Astrocyte of the spinal cord (primary cell): ENCODE measurements at places on chromosomes 6 and 20.

DNA sequence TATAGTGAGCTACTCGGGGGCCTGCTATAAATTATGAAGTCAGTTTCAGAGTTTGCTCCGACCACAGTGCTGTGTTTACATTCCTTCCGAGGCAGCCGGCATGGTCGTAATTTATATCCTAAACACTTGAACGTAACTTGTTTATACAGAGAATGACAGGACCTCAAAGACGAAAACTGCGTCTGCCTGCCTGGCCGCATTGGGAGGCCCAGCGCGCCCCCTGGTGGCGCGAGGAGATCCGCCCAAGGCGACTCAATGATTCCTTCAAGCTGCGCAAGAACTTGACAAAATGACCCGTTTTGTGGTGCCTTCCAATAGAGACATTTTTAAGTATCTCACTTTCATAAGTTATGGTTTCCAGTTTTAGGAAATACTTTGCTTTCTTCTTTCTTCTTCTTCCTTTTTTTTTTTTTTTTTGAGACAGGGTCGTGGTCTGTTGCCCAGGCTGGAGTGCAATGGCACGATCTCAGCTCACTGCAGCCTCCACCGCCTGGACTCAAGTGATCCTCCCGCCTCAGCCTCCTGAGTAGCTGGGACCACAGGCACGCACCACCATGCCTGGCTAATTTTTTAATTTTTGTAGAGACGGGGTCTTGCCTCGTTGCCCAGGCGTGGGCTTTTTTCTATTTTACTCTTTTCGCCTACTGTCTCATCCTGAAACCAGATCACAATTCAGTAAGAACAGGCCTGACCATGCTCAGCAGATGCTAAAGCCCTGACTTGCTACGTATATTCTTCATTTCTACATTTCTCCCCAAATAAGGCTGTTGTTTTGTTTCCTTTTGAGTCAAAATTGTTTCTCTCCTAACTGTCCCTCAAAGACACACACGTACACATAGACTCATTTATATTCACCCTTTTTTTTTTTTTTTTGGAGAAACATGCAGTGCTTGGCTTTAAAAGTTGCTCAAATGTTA, 7.8 kb downstream of the FOXF2 start:
- DNase-seq, result peak; percentile 80

DNA sequence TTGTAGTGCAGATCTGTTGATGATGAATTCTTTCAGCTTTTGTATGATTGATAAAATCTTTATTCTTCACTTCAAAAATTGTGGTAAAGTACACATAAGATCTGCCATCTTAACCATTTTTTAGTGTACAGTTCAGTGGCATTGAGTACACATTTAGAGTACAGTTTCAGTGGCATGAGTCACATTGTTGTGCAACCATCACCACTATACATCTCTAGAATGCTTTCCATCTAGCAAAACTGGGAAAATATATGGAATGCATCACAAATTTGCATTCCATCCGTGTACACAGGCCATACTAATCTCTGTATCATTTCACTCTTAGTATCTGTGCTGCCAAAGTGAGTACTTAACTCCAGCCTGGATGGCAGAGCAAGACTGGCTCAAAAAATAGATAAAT, 28.7 kb downstream of the SIRPD start:
- DNase-seq, result no peak

DNA sequence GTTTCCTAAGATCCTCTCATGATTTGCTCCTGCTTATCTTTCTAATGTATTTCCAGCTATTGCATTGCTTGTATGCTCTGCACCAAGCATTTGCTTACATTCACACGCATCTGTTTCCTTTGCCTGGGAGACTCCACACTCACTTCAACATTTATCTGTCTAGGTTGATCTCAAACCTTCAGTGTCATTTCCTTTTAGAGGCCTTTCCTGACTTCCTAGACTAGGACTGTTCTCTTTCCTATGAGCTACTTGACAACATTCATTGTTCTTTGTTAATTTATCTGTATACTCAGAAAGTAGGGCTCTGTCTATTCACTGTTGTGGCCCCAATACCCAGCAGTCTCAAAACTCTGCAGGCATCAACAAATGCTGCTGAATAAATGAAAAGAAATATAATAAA, 84.4 kb downstream of the WASF1 start:
- no peak for DNase-seq

DNA sequence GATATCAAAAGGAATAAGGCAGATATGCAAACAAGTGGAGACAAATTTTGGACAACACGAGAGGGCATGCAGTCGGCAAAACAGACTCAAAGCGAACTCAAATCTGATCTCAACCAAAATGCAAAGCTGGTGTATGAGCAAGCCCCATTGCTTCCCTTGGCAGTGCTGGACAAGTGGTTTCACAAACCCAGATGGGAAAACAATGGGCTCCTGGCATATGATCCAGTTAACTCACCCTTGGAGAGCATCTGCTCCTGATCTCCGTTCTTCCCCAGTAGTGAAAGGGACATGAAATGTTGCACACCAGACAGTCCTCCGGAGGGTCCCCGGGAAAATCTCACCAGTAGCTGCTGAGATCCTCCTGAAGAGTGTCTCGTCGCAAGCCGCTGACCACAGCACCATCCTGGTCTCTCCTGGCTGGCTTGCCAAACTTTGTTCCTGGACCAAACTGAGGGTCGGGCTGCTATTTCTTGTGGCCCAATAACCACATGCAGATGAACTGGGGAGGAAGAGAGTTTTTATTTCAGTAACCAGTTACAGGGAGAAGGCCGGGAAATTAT, 84.3 kb upstream of the THBS2 start:
- DNase-seq, result no peak
